Cerebellar nuclear complex (tissue), 1 donor: ENCODE measurements at places on chromosomes 2 and 18.

GRCh38 chr18:58314284-58314683 is 270.3 kb downstream of the NEDD4L start:
- peak; percentile 53 for DNase-seq

DNA sequence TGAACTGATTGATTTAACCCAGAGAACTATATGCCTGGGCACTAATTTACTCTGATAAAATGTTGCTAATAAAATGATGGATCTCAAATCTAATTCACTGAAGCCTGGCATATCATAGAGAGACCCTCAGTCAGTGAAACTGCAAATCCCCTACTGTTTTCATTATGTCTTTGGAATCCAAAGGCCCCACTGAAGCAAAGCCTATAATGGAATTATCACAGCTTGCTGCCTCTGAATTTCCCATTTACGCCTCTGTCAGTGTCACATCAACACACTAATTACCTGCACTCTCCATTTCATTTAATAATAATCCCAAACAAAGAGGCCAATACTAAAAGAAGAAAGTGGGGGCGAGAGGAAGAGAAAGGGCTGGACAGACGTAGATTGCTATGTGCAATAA is 470.9 kb downstream of the MBD2 start:
- no peak for DNase-seq

- peak; percentile 23 for DNase-seq
Measured at GRCh38 chr18:44819944-44820510, 139.3 kb downstream of the SETBP1 start.

GRCh38 chr2:43566461-43566729 is 29.4 kb downstream of the THADA start:
- no peak for DNase-seq

DNA sequence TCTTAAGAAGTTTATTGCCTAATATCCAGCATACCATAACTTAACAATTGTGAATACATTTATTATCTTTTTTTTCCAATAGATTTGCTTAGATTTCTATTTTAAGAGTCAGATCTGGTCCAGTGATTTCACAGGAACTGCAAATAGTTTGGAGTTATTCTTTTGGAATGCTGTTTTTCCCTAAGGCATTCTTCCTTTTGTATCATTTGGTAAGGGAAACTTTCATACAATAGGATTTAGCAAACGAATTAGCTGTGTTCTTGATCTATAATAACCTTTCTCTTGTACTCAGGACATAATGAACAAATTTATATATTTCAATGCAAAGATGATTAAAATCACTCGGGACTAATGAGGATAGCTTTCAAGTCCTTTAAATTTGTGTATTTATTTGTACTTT is 201.6 kb downstream of the ERBB4 start:
- no peak for DNase-seq

- peak; percentile 36 for DNase-seq
Measured at GRCh38 chr2:111883661-111884591, at the start of gene ANAPC1. Gene ANAPC1, minus strand, starts transcription at chr2:111884193. Its CDS starts 3,368 bp downstream, at chr2:111880825.
